HCT116 (cell line): ENCODE measurements at places on chromosomes 2 and 18.

DNA sequence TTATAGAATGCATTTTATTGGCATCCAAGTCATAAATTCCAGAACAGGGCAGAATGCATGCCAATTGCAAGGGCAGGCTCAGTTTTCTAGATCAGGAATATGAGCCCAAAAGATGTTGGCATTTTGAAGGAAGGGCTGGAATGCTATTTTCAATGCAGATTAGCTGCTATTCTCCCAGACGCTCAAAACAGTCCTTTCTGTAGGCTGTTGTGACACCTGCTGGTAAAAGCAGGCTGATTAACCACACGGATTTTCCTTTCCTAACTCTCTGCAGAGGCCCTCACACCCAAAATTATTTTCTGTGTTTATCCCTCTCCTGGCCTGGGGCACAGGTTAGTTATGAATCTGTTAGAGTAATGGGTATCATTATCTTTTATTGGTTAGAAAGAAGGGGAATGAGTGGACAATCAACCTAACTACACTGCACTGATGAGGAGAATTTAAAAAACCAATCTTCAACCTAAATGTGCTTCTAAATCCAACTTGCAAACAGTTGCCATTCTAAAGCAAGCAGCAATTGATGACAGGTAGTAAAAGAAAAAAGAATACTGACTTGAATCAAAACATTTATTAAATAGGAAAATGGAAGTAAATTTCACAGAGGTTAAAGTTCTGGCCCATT lies 94.0 kb downstream of the PLA2R1 start:
- peak; percentile 35 for DNase-seq

DNA sequence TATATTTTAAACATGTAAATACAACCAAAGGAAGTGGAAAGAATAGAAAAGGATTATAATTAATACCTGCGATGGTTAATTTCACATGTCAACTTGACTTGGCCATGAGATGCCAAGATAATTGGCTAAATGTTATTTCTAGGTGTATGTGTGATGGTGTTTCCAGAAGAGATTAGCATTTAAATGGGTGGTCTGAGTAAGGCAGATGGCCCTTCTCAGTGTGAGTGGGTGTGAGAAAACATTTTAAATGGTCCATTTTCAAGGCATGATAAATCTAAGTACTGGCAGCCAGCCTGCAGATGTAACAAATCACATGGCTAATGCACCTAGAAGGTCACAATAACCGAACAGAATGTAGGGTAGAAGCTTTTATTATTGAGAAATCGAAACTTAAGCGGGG lies 99.6 kb upstream of the CDH7 start:
- no peak for DNase-seq

GRCh38 chr2:20216130-20217025 lies 8.6 kb downstream of the SDC1 start:
- DNase-seq, result no peak

- no peak for DNase-seq
Measured at GRCh38 chr2:184157141-184157540, 441.2 kb upstream of the ZNF804A start.

DNA sequence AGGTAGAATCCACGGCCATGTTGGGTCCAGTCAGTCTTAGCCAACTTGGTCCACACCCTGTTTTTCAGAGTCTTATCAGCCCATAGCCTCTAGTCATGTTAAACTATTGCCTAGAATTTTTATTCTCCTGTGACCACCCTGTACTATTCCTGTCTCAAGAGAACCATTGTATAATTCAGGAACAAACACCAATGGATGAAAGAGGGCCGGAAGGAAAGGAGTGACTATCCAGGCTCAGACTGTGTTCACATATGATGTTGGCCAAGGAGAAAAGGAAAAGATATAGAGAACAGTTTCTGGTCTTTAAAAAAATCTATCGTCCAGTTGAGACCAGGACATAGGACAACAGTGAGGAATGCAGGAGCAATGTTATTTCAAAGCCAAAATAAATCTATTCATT lies 82.9 kb upstream of the SETBP1 start:
- no peak for DNase-seq

DNA sequence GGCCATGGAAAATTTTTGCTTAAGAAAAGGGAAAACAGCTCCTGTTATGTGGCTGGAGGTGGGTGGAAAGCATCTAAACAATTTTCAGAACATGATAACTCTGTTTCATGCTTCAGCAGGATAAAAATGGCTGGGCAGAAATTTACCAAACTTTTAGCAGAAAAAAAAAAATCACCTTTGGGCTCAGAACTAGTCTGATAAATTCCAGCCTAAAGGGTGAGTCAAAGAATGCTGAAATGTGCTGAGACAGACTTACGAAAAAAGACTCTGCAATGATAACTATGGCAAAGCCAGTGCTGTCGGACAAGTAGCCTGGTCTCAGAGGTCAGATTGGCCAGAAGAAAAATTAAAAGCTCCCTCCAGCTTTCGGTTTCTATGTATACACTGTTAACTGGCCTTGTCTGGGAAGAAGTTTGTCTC lies 123.6 kb downstream of the LRATD1 start:
- no peak for DNase-seq

DNA sequence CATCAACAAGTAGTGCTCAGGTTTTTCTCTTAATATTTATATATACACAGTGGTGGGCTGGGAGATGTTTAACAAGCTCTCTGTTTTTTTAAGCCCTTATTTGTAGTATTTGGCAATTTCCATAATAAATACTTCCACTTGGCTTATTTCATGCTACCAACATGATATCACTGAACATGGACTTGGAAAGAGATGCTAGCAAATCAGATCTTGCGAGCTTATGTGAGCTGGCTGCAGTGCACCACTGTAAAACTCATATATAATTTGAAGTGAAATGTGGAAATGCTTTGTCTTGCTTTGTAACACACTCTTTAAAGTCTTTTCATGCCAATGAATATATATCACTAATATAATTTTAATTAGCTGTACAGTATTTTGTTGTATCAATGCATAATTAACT lies 155.7 kb downstream of the ALK start:
- no peak for DNase-seq

DNA sequence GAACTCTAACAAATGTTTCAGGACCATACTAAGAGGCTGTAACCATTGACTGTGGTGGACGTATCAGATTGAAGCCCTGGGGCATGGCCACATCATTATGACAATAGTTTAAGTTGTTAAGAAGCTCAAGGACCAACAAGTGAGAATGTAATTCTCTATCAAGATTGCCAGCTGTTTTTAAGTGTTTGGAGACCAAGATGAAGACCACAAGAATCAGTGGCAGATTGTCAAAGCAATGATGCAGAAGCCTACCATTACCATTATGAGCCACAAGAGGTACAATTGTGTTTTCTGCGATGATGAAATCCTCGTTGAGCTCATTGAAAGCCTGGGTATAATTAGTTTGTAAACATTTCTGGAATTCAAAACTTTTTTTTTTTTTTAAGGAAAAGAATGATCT lies 261.1 kb upstream of the ZEB2 start:
- DNase-seq, result no peak

GRCh38 chr18:78856569-78857313 lies 122.9 kb upstream of the SALL3 start:
- DNase-seq, result no peak

GRCh38 chr2:208319391-208319790 lies 53.3 kb downstream of the PIKFYVE start:
- no peak for DNase-seq

- DNase-seq, result no peak
Measured at GRCh38 chr2:19574778-19575260, 216.4 kb upstream of the OSR1 start.

DNA sequence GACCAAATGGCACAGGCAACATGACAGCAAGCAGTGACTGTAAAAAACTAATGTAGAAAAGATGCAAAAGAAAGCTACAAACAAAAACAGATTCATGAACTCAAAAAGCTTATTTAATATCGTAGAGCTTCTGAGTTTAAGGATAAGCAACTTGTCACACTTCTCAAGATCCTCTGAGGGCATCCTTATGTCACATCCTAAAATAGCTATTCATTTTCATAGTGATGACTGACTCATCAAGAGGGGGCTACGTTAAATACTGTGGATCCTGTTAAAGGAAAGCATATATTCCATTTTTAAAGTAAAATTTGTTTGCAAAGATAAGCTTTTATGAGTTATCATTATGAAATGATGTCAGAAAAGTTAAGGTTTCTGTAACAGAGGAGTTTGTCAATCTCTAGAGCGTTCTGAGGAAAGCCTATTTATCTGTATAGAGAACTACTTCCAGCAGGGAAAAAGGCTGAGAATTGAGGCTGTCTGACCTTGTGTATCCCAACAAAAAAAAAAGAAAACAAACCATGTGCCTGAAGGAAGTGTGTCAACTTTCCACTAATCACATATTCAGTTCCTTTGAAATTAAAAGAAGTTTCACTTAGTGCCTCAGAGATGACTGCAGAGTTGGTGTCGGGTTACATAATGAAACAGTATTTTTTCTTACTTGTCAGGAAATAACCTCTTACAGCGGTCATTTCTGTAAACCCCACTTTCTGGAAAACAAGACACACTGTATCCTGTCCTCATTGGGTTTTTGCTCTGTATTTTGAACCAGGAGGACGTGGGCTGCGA lies 115.5 kb downstream of the ESCO1 start:
- DNase-seq, result no peak

DNA sequence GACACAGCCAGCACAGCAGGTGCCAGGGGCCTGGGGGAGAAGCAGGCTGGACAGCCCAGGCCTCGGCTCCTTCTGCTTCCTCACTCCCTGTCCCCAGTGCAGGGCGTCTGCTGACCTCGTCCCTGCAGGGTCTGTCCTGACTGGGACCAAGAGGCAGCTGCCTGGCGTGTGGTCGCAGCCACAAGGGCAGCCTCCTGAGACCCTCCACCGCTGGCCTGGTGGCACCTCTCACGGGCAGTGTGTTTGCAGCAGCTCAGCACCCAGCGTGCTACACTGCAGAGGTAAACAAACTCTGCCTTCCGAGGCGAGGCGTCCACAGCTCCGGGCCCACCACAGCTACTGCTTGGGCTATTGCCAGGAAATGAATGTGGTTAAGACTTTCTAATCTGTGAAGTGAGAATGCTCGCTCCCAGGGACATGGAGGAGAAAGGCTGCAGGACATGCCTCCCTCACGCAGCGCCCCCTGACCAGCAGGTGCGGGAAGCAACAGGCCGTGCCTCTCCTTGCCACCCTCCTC lies 46.1 kb upstream of the HPCAL1 start:
- no peak for DNase-seq

DNA sequence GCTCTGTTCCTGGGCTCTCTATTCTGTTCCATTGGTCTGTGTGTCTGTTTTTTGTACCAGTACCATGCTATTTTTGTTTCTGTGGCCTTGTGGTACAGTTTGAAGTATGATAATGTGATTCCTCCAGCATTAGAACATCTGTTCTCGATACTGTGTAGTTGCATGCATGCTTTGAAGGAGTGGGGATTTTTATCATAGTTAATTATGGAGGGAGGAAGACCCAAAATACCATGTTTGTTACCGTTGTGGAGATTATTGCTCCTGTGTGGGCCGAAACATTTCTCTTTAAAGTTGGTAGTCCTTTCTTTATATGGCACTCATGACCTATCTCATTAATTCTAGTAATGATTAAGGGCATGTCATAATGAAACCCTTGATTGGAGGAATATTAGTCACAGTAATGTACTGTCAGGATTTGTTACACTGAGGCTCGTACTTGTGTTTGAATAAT lies 87.6 kb downstream of the TTC27 start:
- DNase-seq, result no peak

DNA sequence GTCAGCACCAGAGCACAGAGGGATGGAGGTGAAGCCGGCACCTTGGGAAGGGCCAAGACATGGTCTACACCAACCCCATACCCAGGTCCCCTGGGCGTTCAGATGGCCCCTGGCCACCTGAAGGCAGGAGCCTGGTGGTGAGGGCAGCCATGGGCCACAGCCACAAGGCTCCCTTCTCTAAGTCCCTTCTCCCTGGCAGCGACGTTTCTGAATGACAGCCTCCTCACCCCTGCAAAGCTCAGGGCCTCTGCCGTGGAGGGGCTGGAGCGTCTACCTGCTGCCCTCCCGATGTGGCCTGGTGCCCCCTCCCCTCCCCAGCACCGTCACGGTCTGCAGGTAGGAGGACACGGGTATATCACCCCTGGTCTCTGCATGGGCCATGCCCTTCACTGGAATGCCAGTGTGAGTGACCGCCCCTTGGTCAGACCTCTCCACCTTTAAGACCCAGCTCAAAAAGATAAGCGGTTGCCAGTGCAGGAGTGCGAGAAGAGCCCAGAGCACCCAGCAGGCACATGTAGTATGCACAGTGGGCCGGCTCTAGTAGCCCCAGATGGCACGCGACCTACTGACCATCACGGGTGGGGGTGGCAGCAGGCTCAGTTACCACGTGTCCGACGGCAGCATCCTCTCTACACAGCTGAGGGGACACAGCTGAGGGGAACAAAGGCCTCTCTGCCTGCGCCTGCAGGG lies 46.6 kb downstream of the HS6ST1 start:
- no peak for DNase-seq

- no peak for DNase-seq
Measured at GRCh38 chr2:224562831-224563230, 22.3 kb downstream of the CUL3 start.

DNA sequence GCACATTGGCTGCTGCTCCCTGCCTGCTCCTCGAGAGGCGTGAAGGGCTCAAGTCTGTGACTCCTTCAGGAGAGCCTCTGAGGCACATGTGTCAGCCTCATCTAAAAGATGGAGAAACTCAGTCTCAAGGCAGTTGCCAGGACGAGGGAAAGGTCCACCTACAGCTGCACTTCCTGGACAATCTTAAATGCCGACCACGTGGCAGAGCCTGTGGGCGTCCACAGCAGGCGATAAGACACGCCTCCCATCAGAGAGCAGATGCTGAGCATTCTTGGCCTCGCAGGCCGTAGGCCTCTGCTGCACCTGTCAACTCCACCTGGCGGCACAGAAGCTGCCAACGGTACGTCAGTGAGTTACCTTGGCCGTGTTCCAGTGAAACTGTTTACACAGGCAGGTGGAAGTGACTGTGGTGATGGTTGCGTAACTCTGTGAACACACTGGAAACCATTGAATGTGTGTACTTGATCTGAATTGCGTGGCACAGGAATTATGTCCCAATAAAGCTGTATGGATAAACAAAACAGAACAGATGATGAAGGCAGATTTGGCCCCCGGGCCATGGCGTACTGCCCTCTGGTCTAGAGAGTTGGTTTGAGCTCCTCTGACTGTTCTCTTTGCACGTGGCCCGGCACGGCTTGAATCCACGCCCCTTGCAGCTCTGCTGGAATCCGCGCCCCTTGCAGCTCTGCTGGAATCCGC lies 114.5 kb downstream of the RNF144A start:
- peak; percentile 52 for DNase-seq

DNA sequence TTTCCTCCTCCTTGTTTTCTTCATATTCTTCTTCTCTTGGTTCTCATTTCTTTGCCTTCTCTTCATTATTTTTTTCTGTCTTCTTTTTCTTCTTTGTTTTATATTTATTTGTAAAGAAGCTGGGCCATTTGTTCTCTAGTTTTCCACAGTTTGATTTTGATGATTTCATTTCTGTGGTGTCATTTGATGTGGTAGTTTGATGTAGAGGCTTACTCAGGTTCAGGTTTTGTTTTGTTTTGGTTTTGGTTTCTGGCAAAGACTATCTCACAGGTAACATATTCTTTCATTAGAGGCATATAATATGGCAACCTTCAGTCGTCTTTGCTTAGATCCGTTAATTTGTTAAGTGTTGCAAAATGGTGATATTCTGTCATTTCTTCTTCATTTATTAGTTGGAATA lies 75.3 kb downstream of the BABAM2 start:
- DNase-seq, result no peak
